Endodermal cell (in vitro differentiated cells): ENCODE measurements at places on chromosomes 7 and 10. TPM values are rescaled to one million over a fixed set of nuclear protein-coding genes. Genes with fewer than 3 reads are reported as not detected.

Gene ADAM22
- total RNA-seq = 8.1 and 10.9 TPM in 2 replicates

Gene JAKMIP3
- total RNA-seq = 0.90 and 0.99 TPM in 2 replicates

Gene KIF11
- 36.5 and 39.8 TPM in 2 replicates for total RNA-seq

Gene MGMT
- 27.3 to 28.6 TPM (median 27.4 TPM) in 3 replicates for total RNA-seq

Gene ACHE
- 13.7 and 17.2 TPM in 2 replicates for total RNA-seq

Gene SPDYE2
- not detected in 3 replicates for total RNA-seq

Gene MDFIC
- total RNA-seq = 8.5 to 15.1 TPM (median 14.1 TPM) in 3 replicates

Gene GRID2IP
- 4.5 to 4.9 TPM (median 4.9 TPM) in 3 replicates for total RNA-seq

Gene MYPN
- not detected in 2 replicates for total RNA-seq

Gene CRYGN
- 3.9 and 4.4 TPM in 2 replicates for total RNA-seq

Gene ZPBP
- not detected in 2 replicates for total RNA-seq

Gene PAX4
- not detected in 3 replicates for total RNA-seq

Gene MEOX2
- total RNA-seq = not detected in 2 replicates

Gene GATA3
- 42.4 and 51.3 TPM in 2 replicates for total RNA-seq

Gene SYCE1
- not detected in 2 replicates for total RNA-seq

Gene GIMAP7
- total RNA-seq = not detected in 2 replicates

Gene PPP1R17
- total RNA-seq = 0.36 and 0.44 TPM in 2 replicates

Gene CALHM1
- total RNA-seq = 0.07 TPM in 1 of 2 replicates, not detected in the other

Gene TFPI2
- total RNA-seq = 2.3 and 2.7 TPM in 2 replicates

Gene ACSM6
- not detected in 3 replicates for total RNA-seq

Gene LRGUK
- 0.63 to 1.6 TPM (median 0.89 TPM) in 3 replicates for total RNA-seq

Gene DNAJC1
- total RNA-seq = 23.5 to 30.4 TPM (median 28.4 TPM) in 3 replicates

Gene TMEM178B
- 1.5 and 4.1 TPM in 2 replicates for total RNA-seq
